ENCODE measurements at places on chromosomes 1 and 21. TPM values are rescaled to one million over a fixed set of nuclear protein-coding genes. Genes with fewer than 3 reads are reported as not detected.

SRGAP2B gene
- polyA plus RNA-seq = 13.4 TPM

DNA sequence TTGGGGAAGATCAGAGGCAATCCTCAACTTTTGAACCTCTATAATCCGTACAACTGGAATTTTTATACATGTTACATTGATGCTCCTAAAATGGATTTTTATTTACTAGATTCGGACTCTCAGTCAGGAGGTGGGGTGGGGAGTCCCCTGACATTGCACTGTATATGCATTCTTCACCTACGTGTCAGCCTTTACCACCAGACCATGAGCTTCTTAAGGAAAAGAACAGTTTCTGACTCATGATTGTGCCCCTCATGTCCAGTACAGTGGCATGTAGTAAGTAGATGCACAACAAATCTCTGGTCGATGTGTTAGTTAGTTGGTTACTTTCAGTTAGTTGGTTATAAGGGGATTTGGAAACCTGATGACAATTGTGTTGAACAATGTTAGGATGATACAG is 15.4 kb downstream of the LPAR3 start:
- DNase-seq = no peak
- no peaks in the 10 kb centered on the region for H3K36me3 ChIP-seq
- H3K4me1 ChIP-seq = no peaks in the 10 kb centered on the region
- H3K4me3 ChIP-seq = no peak overlapping the region
- H3K27me3 ChIP-seq = peaks cover 5% of the 10 kb centered on the region

RNU11 gene
- polyA plus RNA-seq = not detected

- H3K36me3 ChIP-seq = no peaks in the 10 kb centered on the region
- no peak overlapping the region for H3K4me3 ChIP-seq
- H3K27ac ChIP-seq = no peak overlapping the region
Observed at GRCh38 chr1:39094685-39095084, 68.5 kb downstream of the NDUFS5 start.

DNA sequence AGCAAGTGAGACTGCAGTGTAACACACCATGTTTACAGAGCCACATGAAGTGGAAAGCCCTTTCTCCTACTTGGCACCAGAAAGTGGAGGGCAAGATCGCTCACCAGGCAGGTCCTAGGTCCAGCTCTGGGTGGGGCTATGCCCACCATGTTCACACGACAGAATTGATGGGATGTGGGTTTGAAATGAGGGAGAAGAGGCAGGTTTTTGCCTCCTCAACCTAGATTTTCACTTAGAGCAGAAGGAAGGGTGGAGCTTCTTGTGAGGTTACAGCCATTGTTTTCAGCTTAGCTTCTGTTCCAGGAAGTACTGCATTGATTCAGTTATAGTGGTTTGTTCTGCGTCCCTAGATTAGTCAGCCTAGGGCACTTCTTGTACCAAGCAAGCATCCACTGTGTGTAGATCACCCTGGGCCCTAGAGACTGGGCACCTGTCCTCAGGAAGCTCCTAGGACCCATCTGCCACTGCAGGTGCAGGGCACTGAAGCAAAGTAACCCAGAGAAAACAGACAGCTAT is 2.3 kb downstream of the CD53 start:
- H3K27ac ChIP-seq = no peak overlapping the region
- no peaks in the 10 kb centered on the region for H3K27me3 ChIP-seq
- no peak for DNase-seq

OXCT2 gene
- polyA plus RNA-seq = 0.84 TPM

DNA sequence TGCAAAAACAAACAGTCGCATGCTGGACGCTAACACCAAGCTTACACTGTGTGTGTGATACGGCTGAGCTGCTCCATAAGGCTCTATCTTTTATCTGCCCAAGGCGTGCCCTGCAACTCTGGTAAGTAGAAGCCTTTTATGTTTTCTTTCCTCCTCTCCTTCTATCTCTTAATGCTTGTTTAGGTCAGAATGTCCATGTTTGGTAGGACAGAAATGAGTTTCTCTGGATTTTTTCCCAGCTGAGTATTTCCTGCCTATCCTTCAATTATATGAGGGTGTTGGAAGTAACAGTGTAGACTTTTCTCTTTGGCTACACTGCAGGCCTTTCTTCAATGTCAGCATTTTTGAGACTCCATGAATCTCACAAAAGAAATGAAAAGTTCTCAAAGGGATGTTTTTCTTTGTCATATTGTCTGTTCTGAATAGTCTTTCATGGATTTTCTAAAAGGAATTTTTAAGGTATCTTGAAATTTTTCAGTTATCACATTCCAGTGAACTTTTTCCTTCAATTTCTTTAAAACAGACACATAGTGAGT is 124.2 kb downstream of the MACF1 start:
- no peak overlapping the region for H3K4me3 ChIP-seq
- peaks cover 71% of the 10 kb centered on the region for H3K36me3 ChIP-seq
- no peak overlapping the region for H3K27ac ChIP-seq
- H3K27me3 ChIP-seq = no peaks in the 10 kb centered on the region
- no peak for DNase-seq

NOTCH2 gene
- polyA plus RNA-seq = 14.3 TPM

- H3K27me3 ChIP-seq = no peaks in the 10 kb centered on the region
- DNase-seq = no peak
- no peak overlapping the region for H3K27ac ChIP-seq
- H3K36me3 ChIP-seq = no peaks in the 10 kb centered on the region
Observed at GRCh38 chr21:46226920-46227599, 1.5 kb downstream of the LSS start.

NKAIN1 gene
- 0.60 TPM for polyA plus RNA-seq

GRCh38 chr1:54403808-54404261 is 2.4 kb downstream of the SSBP3 start:
- peak overlapping the region; percentile 69 for H3K4me3 ChIP-seq
- H3K27me3 ChIP-seq = no peaks in the 10 kb centered on the region
- H3K36me3 ChIP-seq = peaks cover 14% of the 10 kb centered on the region
- peak overlapping the region; percentile 22 for H3K27ac ChIP-seq

RPTN gene
- not detected for polyA plus RNA-seq

BTF3L4 gene
- polyA plus RNA-seq = 25.1 TPM

SLC30A7 gene
- 7.6 TPM for polyA plus RNA-seq

- H3K4me1 ChIP-seq = no peaks in the 10 kb centered on the region
- H3K27ac ChIP-seq = no peak overlapping the region
- DNase-seq = no peak
- H3K36me3 ChIP-seq = no peaks in the 10 kb centered on the region
- no peak overlapping the region for H3K4me3 ChIP-seq
Observed at GRCh38 chr1:163265547-163265946, 56.2 kb upstream of the NUF2 start.

HSPG2 gene
- 734 TPM for polyA plus RNA-seq

GRCh38 chr1:29197590-29197924 is 15.9 kb upstream of the SRSF4 start:
- H3K4me3 ChIP-seq = no peak overlapping the region
- no peaks in the 10 kb centered on the region for H3K27me3 ChIP-seq
- H3K36me3 ChIP-seq = peaks cover 6% of the 10 kb centered on the region

DNA sequence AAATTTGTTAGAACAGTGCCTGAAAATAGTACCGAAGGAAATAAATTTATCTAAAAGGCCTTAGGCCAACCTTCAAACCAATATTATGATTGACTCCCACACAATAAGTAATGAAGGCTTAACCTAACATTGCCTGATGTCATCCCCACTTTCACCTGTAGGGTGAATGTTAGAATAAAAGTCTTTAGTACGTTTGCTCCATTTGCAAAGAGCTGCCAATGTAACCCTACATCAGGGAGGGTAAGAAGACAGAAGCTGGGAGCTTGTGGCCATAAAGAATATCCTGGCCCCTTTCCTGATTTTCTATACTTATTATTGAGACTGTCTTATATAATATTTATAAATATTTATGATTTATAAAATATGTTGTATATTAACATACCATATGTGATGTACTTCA is 661.8 kb upstream of the CXADR start:
- no peaks in the 10 kb centered on the region for H3K27me3 ChIP-seq
- no peaks in the 10 kb centered on the region for H3K36me3 ChIP-seq
- no peak overlapping the region for H3K27ac ChIP-seq
- no peak for DNase-seq
- H3K4me3 ChIP-seq = no peak overlapping the region

C1orf185 gene
- polyA plus RNA-seq = not detected

KRTAP19-5 gene
- not detected for polyA plus RNA-seq

DNA sequence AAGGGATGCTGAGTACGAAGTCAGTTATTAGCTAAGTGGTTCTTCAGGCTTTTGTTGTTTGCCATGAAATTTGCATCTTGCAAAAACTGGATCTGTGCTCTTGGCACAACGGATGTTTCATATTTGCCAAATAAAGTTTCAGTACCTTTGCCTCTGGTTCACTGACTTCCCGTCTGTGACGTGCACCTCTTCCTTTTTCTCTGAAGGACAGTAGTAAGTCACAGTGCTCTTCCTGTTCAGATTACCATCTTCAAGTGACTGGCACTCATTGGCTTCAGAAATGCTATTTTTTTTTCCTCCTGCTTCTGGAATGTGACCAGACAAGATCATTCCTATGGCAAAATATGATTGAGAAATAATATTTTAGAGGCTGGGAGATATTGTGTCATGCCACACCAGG is 75.9 kb upstream of the GREM2 start:
- DNase-seq = no peak
- H3K4me1 ChIP-seq = no peaks in the 10 kb centered on the region
- H3K27me3 ChIP-seq = no peaks in the 10 kb centered on the region
- H3K36me3 ChIP-seq = no peaks in the 10 kb centered on the region

TMEM52 gene
- polyA plus RNA-seq = 1.7 TPM

FMO5 gene
- polyA plus RNA-seq = 0.43 TPM

DNA sequence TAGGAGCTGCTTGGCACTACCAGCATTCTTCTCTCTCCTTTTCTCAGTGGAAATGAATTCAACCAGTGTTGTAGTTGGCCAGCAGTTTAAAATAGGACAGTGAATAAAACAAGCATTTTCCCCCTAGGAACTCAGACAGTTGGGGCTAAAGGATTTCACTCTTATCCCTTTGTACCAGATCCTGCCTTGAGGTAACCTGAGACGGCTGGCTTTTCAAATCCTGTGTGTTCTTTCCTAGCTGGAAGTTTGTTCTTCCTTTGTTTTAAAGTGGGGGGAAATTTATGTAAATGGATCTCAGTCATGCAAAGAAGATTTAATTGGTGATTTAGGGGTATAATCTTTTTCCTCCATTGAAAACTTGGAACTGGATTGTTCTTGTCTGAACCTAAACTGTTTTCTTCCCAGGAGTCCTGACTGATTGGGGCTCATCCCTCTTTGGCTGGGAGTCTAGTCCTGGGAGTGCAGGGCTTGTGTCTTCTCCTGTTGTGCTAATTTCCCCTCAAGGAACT is 23.3 kb downstream of the ZP4 start:
- no peak for DNase-seq
- H3K36me3 ChIP-seq = no peaks in the 10 kb centered on the region
- no peak overlapping the region for H3K27ac ChIP-seq
- no peaks in the 10 kb centered on the region for H3K27me3 ChIP-seq
- no peaks in the 10 kb centered on the region for H3K4me1 ChIP-seq

DNA sequence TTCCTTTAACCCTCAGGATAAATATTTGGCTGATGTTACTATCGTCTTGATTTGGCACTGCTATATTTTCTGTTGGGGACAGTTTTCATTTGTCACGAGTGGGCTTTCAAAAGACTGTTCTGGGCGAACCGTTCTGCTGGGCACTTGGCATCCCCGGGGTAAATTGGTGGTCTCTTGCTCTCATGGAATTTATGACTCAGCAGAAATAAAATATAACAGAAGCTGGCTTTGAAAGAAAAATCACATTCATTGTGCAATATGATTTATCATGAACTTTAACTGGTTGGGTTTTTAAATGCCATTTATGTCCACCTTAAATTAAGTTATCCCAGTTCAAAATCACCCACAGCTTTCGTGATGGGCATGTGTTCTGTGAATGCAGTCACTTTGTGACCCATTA is 147.3 kb downstream of the KAZN start:
- H3K27me3 ChIP-seq = no peaks in the 10 kb centered on the region
- no peaks in the 10 kb centered on the region for H3K4me1 ChIP-seq
- DNase-seq = no peak
- H3K36me3 ChIP-seq = no peaks in the 10 kb centered on the region
- H3K27ac ChIP-seq = no peak overlapping the region

ABCG1 gene
- 8.4 TPM for polyA plus RNA-seq

GRCh38 chr1:15952317-15953258 is 23.3 kb downstream of the ZBTB17 start:
- no peak overlapping the region for H3K4me3 ChIP-seq
- H3K4me1 ChIP-seq = peaks cover 70% of the 10 kb centered on the region
- DNase-seq = peak; percentile 93
- peak overlapping the region; percentile 75 for H3K27ac ChIP-seq
- no peaks in the 10 kb centered on the region for H3K36me3 ChIP-seq
- H3K27me3 ChIP-seq = no peaks in the 10 kb centered on the region

DNA sequence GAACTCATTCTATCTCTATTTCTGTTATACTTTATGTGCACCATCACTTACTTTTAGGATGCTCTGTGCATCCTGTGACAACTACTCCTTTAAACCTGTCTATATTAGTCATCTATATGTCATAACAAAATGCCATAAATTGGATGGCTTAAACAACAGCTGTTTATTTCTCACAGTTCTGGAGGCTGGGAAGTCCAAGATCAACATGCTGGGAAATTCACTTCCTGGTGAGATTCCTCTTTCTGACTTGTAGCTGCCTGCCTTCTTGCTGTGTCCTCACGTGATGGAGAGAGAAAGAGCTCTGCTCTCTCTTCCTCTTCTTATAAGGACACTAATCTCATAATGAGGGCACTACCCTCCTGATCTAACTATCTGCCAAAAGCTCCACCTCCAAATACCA is 62.3 kb upstream of the RCOR3 start:
- no peak for DNase-seq
- no peak overlapping the region for H3K4me3 ChIP-seq
- no peaks in the 10 kb centered on the region for H3K36me3 ChIP-seq
- no peaks in the 10 kb centered on the region for H3K4me1 ChIP-seq
- H3K27ac ChIP-seq = no peak overlapping the region

SLAMF1 gene
- polyA plus RNA-seq = not detected

DNA sequence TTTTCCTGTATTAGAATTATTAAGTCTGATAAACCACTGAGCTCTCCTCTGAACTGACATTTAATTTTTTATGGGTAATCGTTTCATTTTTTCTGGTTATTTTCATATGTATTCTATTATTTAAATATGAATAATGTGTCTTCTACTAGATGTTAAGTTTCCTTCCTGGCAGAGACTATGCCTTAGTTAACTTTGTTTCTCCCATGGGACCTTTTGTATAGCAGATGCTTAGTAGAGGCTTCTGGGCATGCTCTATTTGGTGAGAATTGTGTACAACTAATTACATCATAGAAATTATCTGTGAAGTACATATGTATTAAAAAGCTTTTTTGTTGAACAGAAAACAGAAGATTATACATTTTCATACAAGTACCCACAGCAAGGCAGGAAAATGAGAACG is 23.4 kb downstream of the CTBS start:
- no peaks in the 10 kb centered on the region for H3K36me3 ChIP-seq
- H3K4me3 ChIP-seq = no peak overlapping the region
- H3K27me3 ChIP-seq = no peaks in the 10 kb centered on the region
- H3K4me1 ChIP-seq = no peaks in the 10 kb centered on the region
- no peak for DNase-seq

Data from endothelial cell of umbilical vein (primary cell).